ENCODE measurements at places on chromosomes 4 and X.

- no peak for DNase-seq
These were observed 39.5 kb upstream of the GRPEL1 start for GRCh38 chr4:7107166-7107905.

- DNase-seq: peak; percentile 0
These were observed 28.8 kb upstream of the CFAP47 start for GRCh38 chrX:35890699-35891098.

GRCh38 chrX:3094261-3094660, 53.0 kb downstream of the ARSF start:
- no peak for DNase-seq

- DNase-seq: no peak
These were observed 7.9 kb downstream of the FRMD7 start for GRCh38 chrX:132119821-132120515.

GRCh38 chrX:82087699-82088098, 885.8 kb downstream of the SH3BGRL start:
- no peak for DNase-seq

GRCh38 chrX:47361538-47362511, 8.6 kb upstream of the ZNF157 start:
- peak; percentile 87 for DNase-seq

DNA sequence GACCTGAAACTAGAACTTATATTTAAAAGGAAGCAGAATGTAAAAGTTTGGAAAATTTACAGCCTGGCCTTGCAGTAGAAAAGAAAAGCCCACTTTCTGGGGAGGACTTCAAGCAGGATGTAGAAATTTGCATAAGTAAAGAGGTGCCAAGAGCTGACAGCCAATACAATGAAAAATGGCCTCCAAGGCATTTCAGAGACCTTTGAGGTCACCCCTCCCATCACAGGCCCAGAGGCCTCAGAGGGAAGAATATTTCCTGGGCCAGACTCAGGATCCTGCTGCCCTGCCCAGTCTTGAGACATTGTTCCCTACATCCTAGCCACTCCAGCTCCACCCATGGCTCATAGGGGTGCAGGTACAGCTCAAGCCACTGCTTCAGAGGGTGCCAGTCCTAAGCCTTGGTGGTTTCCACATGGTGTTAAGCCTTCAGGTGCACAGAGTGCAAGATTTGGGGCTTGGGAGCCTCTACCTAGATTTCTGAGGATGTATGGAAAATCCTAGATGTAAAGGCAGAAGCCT, 518.9 kb upstream of the INTU start:
- DNase-seq: no peak

- DNase-seq: no peak
These were observed 12.8 kb upstream of the SCD5 start for GRCh38 chr4:82811392-82811791.

DNA sequence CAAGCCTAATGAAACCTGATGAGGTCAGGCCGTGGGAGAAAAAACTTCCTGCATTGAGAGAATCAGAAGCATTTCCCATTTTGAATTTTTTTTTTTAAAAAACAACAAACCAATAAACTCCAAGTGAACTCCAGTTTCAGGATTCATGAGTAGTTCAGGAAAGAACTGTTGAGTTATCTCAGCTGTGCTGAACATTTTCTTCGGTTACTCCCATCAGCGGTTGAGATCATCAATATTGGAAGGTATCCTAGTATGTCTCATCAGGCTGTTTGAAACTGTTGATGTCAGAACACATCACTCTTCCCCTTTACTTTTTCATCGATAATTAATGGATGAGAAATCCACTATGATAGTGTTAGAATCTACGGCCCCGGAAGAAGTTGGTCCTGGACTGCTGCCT, 82.4 kb upstream of the ADGRG2 start:
- DNase-seq: peak; percentile 14
